Neural progenitor cell (in vitro differentiated cells): ENCODE measurements at places on chromosomes 2 and 18. TPM values are rescaled to one million over a fixed set of nuclear protein-coding genes. Genes with fewer than 3 reads are reported as not detected.

Gene GIGYF2
- 71.4 and 76.3 TPM in 2 replicates for total RNA-seq

GRCh38 chr2:54675738-54676137 lies 47.7 kb upstream of the EML6 start:
- DNase-seq = no peak

GRCh38 chr18:23357996-23358594 lies 95.0 kb upstream of the RIOK3 start:
- DNase-seq = no peak

GRCh38 chr2:187857826-187858225 lies 303.6 kb upstream of the TFPI start:
- DNase-seq = no peak

DNA sequence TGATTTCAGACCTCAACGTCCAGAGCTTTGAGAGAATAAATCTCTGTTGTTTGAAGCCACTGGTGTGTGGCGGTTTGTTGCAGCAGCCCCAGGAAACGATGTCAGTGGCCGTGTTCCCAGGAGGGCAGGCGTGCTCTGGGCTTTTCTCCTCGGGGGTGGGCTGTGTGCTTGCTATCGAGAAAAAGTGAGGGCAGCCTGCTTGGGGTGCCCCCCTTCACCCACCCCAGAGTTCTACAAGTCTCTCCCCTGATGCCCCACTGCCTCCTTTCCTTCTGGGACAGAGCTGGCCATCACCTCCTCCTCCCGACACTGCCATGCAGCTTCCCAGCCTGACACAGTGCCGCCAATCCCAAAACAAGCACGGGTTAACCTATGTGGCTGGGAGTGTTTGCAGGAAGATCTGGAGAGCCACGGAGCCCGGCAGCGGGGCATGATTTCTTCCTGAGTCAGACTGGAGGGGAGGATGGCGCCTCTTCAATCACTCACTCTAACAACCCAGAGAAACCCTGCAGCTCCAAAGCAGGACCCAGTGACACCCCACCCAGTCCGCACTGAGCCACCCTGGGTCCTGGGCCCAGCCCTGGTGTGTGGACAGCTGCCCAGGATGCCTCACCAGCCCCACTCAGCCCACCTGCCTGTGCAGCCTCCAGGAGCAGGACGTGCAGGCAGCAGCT lies 213.7 kb upstream of the RAB6C start:
- DNase-seq = no peak
